NCI-H1436 treated with DMSO at 0.1 percent for 48 hours (cell line): ENCODE measurements at places on chromosomes 16 and 17.

DNA sequence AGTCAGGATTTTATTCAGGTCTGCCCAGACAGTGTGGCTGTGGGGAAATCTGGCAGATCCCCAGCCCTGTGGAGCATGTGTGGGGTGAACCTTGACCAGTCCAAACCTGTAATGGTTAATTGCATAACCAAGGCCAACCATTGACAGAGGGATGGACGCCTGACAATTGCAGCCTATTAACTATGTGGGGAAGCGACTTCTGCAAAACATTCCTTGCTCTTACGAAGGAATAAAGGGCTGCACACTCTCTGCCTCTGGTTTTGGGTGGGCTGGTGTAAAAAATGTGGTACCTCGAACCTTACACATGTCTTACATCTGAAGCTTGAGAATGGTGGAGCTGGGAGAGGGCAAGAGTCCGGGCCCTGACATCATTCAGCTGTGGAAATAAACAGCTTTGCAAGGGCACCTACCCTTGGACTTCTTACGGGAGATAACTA is 35.8 kb downstream of the MAF start:
- no peak for DNase-seq

GRCh38 chr16:48822431-48822830 is 212.5 kb upstream of the N4BP1 start:
- no peak for DNase-seq

DNA sequence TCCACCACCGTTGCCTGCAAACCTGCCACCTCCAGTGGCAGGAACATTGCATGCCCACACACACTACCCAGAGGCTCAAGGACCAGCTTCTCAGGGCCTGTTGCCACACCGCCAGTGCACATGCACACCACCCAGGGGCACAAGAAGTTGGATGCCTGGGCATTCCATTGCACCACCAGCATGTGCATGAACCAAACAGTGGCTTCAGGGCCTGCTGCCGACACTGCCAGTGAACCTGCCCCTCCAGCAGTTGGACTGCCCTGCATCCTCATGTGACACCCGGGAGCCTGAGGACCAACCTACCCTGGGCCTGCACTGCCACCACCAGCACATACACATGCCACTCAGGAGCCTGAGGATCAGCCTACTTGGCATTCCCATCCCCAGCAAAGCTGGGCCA is 303.7 kb downstream of the KCNJ2 start:
- DNase-seq: no peak

DNA sequence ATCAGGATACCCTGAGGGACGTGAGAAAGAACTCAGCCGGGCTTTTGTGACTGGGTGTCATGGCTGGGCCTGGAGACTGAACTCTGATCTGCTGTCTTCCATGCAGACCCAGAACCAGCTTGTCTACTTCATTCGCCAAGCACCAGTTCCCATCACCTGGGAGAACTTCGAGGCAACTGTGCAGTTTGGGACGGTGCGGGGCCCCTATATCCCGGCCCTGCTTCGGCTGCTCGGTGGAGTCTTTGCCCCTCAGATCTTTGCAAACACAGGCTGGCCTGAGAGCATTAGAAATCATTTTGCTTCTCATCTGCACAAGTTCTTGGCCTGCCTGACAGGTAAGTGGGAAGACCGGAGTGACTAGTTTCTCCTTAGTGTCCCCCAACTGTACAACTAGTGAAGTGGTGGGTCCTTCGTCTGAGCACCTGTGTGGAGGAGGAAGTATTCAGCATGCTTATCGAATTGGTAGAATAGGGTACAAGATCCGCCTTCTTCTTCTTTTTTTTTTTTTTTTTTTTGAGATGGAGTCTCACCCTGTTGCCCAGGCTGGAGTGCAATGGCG is 15.5 kb downstream of the DNAH2 start:
- no peak for DNase-seq

DNA sequence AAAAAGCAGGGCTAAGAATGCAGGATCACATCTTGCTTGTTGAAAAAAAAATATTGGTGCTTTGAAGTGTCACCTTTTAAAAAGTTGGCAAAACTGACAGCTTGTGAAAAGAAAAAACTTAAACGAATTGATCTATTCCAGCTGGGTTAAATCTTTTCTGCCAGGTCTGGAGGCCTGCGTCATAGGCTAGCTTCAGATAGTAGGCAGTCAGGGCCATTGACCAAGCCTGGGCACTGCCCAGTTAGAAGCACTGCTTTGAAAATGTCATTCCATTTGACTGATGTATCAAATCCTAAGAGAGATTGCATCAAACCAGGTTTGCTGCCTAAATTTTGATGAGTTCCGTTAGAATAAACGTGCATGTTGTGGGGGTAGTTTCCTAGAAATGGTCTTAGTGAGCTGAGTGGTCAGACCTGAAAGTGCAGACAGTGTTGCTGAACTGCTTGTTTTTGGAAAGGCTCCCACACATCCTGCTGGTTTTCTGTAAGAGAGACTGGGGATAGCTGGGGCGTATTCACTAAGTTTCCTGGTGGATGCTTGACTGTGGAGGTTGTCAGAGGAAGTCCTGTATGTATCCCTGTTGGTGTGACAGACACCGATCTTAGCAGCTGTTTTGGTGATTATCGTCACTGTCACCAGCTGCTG is 38.8 kb downstream of the NUP88 start:
- DNase-seq: no peak

DNA sequence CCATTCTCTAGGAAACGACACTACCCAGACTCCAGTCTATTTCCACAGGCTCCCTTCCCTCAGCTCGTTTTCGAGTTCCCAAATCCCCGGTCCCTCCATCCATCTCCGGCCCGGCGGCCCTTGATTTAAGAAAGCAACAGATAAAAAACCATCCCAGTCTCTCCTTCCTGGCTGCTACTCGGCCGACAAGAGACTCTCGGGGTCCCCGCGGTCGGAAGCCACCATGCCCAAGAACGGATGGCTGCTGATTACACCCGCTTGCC is 182 bp downstream of the RPL26 start:
- DNase-seq: no peak

- DNase-seq: peak; percentile 19
Observed at GRCh38 chr17:81917565-81918332, at the start of gene SIRT7. TSS of gene SIRT7 (minus strand) at chr17:81918176. CDS start at chr17:81918131, 45 bp downstream.

DNA sequence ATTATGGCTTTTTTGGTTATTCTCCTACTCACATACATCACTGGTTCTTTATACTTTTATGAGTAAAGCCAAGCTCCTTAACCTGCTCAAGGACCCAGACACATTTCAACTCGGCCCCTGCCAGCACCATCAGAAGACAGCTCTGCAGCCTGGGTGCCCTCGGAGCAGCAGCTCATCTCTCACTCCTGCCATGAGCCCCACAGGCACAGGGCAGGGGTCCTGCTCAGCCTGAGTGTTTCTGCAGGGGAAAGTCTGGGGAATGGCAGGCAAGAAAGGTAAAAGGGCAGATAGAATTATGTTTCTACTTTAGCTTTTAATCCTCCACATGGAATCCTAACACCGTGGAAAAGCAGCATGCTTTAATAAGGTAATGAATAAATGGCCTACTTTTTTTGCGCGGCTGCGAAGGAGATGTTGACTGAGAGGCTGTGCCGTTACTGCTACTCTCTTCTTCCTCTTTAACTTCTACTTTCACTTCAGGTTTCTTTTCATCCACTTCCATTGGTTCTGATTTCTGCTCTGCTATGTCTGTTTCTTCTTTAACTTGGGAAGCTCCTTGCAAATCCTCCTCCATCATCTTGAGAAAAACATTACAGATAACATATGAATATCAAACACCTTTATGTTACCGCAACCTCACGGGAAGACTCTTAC is 50.1 kb upstream of the TRAP1 start:
- DNase-seq: no peak

DNA sequence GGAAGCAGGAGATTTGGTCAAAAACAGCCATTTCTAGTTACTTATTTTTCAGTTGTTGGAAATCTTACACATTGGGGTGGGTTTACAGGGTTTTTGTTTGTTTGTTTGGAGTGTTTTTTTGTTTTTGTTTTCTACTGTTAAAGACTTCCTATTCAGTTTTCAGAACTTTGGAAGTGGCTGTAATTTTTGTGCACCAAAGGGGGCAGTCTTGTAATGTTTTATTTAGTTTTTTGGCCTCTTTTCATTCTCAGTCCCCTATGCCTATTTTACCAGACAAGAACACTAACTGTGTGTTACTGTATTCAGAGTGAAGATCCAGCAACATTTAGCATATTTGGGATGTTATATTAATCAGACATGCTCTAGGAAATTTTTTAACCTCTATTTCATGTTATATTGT is 20.6 kb downstream of the TPPP3 start:
- no peak for DNase-seq

DNA sequence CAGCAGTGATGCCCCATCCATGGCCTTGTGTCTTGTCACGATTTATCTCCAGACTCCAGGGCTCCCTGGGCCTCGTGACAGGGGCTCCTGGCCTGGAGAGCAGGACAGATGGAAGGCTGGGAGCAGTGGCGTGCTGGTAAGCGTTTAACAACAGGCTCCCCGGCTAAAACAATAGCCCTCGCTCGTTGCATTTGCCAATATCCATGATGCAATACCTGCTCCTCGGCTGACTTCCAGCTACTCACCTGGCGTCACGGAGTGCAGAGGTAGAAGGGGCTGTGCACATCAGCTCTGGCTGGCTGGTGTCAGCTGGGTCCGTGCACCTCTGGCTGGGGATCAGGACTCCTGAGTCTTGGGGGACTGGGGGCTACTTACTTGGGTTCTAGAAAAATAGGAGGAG is 1.5 kb upstream of the BICDL2 start:
- DNase-seq: no peak

DNA sequence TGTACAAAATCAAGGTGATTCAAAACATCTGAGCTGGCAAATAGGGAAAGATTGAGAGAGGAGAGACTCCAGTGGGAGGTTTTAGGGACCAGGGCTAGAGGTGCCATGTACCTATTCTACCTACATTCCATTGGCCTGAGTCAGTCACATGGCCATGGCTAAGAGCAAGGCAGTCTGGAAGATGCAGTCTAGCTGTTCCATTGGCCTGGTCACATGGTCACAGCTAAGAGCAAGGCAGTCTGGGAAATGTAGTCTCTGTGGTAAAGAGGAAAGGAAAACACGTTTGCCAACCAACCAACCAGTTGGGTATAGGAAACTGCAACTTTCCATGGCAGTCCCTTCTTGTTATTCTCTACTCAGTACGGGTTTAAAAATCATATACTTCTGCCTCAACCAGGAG is 369.1 kb downstream of the XYLT1 start:
- DNase-seq: no peak

DNA sequence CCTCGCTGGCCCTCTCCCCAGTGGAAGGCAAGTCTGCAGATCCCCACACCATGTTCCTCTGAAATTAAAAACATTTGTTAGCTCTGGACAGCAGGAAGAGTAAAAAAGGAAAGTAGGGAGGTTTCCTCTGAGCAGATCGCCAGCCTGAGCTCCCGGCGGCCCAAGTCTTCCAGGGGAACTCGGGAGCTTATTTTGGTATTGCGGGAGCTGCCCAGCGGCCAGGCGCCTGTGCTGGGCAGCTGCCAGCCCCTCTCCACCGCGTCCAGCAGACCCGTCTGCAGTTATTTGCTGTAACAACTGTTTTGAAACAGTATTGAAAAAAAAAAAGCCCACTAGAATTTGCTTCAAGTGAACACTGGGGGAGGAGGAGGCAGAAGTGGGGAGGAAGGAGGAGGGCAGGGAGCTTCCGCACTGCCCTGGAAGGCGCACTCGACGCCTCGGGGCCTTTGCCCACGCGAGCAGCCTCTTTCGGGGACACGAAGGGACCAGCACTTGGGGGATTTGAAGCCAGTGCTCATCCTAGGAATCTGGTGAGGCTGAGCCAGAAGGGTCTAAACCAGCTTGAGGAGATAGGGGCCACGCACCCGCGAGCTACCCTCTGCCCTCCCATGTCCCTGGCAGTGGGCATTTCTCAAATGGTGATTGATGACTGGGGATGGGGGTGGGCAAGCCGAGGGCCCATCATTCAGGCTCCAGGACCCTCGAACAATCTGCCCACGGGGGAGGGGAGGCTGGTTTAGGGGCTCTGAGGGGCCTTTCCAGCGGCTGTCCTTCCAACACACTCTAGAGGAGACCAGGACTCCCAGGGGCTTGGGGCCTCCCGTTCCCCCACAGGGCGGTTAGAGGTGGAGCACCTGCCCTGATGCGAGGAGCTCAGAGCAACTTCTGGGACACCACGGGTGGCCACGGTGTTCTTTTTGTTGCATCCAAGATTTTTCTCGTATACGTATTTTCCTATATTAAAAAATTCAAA is 3.0 kb upstream of the BAHCC1 start:
- DNase-seq: no peak

DNA sequence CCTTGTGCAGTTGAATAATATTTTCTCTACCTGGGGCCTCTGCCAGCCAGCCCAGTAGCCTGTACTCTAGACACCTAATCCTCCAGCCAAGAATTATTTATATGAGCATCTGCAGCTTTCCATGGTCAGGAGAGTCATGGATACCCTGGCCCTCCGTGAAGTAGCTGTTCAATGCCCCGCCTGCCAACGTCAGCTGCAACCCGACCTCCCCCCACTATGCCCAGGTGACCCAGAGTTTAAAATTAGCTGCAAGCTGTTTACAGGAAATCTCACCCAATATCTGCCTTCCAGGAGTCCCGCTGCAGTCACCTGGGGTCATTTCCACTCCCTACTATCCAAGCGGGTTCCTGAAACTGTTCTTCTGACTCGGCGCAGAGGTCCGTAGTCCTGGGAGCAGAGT is 12.3 kb downstream of the SDR42E2 start:
- DNase-seq: no peak

DNA sequence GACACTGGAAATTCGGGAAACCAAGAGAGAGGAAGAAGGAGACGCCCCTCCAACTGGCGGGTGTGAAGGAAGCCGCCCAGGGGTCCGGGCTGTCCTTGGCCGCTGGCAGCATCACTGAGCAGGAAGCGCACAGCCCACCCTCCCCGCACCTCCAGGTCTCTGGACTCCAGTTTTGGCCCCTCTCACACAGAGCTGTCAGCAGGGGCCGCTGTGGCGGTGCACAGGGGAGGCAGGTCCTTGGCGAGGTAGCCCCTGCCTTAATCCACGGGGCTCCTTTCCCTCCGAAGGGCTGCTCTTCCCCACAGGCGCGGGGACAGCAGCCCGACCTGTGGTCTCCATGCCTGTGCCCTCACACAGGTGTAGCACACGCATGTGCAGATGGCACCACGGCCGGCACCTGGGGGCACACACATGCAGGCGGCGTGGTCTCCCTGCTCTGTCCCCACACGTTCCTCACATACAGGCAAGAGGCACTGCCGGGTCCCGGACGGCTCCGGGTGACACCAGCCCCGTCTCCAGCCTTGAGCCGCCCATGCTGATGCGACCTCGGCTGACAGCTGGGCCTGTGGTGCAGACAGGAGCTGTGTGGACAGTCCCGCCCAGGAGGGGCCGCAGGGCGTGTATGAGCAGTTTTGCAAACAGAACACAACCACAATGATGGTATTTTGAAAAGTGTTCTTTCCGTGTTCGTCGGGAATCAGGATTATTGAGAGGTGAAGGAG is 26.6 kb upstream of the CHMP6 start:
- DNase-seq: no peak
